ENCODE measurements at places on chromosomes 5 and 9.

GRCh38 chr5:95808686-95809413 lies 13.7 kb downstream of the GLRX start:
- peak; percentile 63 for DNase-seq

GRCh38 chr5:139692679-139693308 lies 44.6 kb downstream of the CXXC5 start:
- no peak for DNase-seq

DNA sequence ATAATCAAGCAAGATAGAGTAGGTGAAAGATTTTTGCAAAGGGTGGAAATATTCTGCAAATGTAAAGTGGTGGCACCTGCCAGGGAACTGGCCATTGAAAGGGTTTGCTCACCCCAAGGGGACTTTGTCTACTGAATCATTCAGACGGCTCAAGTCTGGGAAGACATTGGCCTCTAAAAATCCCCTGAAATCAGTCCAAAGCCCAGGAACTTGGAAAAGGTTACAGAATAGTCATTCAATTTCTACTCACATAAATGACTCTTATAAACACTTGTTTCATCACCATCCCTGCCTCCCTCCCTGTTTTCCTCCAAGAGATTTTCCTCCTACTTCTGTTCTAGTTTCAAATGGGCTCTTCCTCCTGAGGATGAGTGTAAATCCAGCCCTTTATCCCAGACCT lies 28.5 kb downstream of the ZNF366 start:
- DNase-seq = no peak

GRCh38 chr9:109451311-109452025 lies 46.6 kb downstream of the PTPN3 start:
- no peak for DNase-seq

DNA sequence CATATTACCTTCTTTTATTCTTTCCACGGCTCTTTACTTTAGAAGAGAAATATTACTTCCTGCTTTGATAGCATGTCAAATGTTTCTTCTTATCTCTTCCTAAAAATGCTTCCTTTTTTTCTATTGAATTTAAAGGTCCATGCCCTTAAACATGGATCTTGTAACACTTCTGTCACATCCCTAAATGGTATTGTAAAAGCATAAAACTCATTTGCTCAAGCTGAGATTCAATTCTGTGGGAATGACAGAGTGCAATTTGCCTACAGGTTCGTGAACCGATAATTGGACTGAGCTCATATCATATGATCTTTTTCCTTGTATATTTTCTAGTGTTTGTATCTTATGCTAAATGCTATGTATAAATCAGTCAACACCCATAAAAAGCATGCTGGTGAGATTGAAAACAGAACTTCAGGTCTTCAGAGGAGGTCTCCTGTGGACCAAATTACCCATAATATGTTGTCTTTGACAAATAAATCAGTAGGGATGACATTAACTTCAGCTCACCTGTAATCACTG lies 429.3 kb downstream of the TMEM232 start:
- DNase-seq = no peak

GRCh38 chr9:88692827-88693226 lies 157.8 kb downstream of the NXNL2 start:
- DNase-seq = no peak

- DNase-seq = no peak
These were observed 88.8 kb upstream of the PAM start for GRCh38 chr5:102666164-102666946.

DNA sequence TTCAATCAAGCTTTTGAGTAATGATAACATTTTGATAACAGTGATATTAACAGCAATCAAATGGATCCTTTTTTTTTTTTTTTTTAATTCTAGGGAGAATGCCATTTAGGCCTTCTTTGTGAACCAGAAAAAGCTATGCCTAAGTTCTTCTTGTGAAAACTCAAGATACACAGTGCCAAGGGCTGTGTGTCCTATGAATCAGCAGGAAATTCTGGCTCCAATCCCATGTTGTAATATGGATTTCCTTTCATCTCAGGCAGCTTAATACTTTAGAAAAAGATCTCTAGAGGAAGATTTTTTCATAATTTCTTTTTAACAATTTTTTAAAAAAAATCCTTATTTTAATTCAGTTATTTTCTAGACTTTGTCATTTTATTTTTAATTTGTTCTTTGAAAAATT lies 96.1 kb downstream of the NUDT12 start:
- no peak for DNase-seq

GRCh38 chr9:34737677-34738260 lies 27.8 kb upstream of the CCL21 start:
- DNase-seq = no peak

- DNase-seq = no peak
These were observed 241.6 kb downstream of the KIAA0825 start for GRCh38 chr5:94376672-94377345.

- no peak for DNase-seq
These were observed 72.0 kb upstream of the RAI14 start for GRCh38 chr5:34584165-34584564.

GRCh38 chr5:172052450-172053236 lies 46.2 kb upstream of the FBXW11 start:
- no peak for DNase-seq

GRCh38 chr5:160657622-160658458 lies 194.2 kb downstream of the ATP10B start:
- DNase-seq = no peak

DNA sequence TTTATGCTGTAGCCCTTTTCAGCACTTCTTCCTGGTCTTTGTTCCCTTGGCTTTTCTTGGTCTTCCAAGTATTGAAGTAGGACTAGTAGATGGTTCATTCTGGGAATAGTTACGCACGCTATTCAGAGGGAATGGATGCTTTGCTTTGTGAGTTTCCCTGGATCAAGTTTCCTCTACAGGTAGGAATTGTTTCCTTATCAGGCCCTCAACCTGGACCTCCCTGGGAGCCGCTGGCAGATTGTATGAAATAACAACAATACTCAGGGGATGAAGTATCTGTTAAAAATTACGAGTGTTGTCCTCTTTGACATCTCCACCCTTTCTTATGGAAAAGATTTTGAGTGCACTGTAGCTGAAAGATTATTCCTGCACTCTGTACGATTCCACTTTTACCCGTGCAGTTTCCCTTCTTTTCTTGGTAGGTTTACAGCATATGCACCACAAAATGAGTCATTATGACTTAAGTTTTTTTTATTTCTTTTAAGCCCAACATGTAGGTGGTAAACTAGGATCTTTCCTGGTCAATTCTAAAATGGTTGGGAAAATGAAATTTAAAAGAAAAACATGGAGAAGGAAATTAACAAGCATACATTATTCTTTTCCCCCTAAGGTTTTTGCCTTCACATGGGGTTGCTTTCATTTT lies 57.9 kb downstream of the ARHGAP26 start:
- DNase-seq = no peak

GRCh38 chr5:110203661-110204060 lies 513.9 kb downstream of the MAN2A1 start:
- DNase-seq = no peak

DNA sequence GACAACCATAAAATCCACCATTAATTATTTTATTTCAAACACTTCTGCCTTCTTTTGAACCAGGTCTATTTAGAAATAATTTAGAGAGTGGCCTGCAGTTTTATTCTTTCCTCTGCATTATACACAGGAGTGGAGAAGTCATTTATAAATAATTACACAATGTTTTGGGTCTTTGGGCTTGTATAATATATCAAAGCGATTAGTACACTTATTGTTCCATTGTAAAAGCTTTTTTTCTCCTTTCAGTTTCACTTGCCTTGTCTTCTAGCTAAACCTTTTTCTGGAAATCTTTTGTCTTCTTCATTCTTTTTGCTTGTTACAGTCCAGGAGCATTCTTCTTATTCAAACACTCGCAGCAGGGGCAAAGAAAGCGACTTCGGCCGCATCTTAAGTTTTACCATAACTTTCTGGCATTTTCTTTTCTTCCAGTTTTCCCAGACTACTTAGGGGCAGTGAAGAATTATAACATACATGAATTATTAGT lies 7.3 kb upstream of the NEUROG1 start:
- no peak for DNase-seq

DNA sequence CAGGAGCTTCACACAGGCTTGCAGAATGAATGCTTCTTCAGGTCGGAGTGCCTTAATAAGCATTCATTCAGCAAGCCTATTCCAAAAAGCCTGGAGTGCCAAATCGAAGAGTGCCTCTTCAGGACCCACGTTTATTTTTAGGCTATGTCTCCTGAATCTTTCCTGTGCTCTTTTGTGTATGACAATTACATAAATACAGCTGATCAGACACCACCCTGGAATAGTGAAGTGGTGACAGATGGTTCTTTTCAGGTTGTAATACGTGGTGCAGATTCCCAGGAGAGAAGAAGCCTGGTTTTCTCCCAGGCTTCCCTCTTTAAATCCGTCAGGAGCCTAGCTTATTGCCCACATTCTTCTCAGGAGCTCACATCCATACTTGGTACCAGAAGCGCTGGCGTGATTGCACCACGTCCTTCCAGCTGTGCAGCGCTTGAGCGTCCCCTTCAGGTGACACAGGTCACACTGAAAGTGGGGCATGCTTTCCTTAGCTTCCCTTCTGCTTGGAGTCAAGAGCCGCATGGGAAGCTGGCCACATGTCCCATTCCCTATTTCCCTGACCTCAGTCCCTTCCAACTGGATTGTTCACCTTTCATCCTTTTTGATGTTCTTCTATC lies 123.1 kb downstream of the ADCY2 start:
- DNase-seq = no peak

GRCh38 chr9:93203718-93204469 lies 20.0 kb downstream of the WNK2 start:
- no peak for DNase-seq

GRCh38 chr5:148799737-148800527 lies 26.5 kb upstream of the ADRB2 start:
- no peak for DNase-seq

DNA sequence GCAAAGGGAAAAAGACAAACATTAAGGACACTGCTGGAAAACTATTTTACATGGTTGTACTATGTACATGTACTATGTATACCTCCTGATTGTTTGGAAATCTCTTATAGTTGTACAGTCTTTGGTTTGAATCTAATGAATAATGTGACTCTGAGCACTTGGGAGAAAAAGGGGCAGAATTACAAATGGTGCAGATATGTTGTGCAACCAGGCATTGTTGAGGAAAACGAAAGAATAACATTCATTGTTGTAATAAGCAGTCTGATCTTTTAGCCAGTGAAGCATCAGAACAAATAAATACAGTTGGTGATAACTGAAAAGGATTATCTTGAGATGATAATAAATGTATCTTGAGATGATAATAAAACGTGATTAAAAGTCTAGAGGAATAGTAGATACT lies 87.2 kb downstream of the CSNK1G3 start:
- no peak for DNase-seq

GRCh38 chr5:29852329-29852728 lies 1341.2 kb upstream of the CDH6 start:
- no peak for DNase-seq

GRCh38 chr5:65117525-65117924 lies 348.8 kb downstream of the CWC27 start:
- no peak for DNase-seq

DNA sequence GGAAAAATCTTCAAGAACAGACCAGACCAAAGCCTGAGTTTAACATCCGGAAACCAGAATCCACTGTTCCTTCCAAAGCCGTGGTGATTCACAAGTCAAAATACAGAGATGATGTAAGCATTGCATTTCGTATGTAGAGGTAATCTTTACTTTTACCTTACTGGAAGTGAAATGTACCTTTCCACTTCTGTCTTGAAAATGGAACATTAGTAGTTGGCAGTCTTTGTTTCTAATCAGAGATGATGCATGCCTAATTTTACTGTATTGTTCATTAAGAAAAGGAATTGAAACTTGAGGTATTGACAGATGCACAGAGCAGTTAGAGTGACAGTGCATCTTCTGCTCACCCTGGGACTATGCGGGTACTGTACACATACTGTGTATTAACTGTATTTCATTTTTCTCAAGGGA lies 34.6 kb downstream of the HABP4 start:
- no peak for DNase-seq

DNA sequence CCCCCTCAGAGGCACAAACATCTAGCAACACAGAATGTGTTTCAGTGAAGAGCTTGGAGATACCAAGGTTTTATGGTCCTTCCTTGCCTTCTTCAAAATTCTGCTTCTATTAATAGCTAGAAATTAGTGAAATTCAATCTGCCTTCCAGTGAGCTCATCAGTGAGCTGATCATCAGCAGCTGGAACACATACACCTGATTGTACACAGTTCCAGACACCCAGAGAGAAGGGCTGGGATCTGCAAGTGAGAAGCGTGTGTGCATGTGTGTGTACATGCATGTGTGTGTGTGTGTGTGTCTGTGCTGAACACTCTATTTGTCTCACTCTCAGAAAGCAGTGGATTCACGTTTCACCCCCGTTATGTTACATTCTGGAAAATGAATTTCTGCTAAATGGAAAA lies 28.5 kb downstream of the CFAP90 start:
- DNase-seq = no peak

GRCh38 chr5:181204826-181205760 lies at the start of gene TRIM7:
Gene TRIM7, minus strand, starts transcription at chr5:181205196. Its CDS starts 86 bp downstream, at chr5:181205110.
- no peak for DNase-seq

GRCh38 chr5:67335426-67335825 lies 138.8 kb upstream of the CD180 start:
- no peak for DNase-seq

DNA sequence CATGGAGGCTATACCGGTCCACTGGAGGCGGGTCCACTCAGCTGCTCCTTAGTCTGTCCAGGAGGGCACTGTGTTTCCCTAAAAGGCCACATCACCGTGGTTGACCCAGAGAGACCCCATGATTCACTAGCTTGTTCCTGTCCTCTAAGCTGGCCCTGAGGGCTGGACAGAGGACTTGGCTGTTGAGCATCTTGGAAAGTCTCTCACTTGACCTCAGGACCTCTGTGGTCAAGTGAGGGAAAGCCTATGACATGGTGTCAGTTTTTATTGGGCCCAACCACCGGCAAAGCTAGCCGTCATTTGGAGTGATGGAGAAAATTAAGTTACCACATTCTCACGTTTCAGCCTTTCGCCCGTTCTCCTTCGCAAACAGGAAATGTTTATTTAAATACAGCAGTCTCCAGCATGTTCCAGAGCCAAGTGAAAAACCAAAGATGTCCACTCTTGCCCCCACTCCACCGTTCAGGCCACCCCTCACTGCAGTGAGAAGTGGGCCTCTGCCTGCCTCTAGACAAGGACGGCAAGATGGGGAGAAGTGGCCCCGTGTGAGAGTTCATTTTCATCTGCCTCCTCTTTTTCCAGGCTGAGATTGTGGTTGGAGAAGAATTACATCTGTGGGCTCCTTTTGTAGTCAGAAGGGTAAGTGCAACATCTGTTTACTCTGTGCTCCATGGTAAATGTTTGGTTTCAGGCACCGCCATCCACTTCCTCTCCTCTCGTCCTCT lies 4.4 kb downstream of the SLIT3 start:
- no peak for DNase-seq

GRCh38 chr9:109098960-109099308 lies 20.8 kb downstream of the TMEM245 start:
- no peak for DNase-seq

DNA sequence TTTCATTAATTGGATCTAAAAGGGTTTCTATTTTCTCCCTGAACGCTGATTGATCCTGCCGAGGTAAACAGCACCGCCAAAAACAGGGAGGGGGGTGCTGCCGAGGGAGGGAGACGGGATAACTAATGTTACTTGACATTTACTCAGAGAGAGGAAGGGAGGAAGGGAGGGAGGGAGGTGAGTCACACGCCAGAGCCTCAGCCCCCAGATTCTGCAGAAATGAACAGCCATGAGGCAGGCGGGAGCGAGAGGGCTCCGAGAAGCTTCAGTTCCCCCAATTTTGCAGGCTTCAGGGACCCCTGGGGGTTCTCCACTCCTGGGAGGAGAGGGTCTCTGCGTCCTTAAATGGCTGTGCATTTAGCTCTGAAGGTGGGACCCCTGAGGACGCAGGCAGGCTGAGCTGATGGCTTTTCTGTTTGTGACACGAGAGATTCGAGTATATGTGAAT lies 59.1 kb upstream of the IER5L start:
- DNase-seq = peak; percentile 35

- no peak for DNase-seq
These were observed 161.7 kb upstream of the CDH12 start for GRCh38 chr5:23014825-23015224.

Measured in activated T-cell treated with anti-CD3 and anti-CD28 coated beads for 1 hour (primary cell).